ENCODE measurements at places on chromosomes 6 and 20.

- no peak for DNase-seq
Observed at GRCh38 chr6:110590821-110591351, 114.5 kb upstream of the SLC22A16 start.

DNA sequence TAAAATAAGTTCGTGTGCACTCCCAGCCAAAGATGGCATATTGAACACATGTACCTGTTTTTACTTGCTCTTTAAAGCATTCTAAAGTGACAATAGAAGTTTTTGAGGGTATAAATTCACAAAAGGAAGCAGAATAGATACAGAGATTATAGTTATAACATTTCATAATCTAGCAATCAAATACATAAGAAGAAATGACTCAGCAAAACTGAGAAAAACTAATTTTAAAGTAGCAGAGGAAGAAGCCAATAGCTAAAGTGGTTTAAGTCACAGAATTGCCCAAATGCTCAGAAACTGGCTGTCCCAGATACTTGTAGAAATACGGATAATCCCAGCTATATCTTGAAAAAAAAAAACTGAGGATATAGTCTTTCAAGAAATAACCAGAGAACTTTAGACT is 49.2 kb upstream of the TBC1D32 start:
- DNase-seq: no peak

GRCh38 chr6:117231466-117231865 is 33.9 kb upstream of the VGLL2 start:
- no peak for DNase-seq

GRCh38 chr20:24059174-24059573 is 70.6 kb upstream of the GGTLC1 start:
- no peak for DNase-seq
